ENCODE measurements at places on chromosomes 3 and 15. TPM values are rescaled to one million over a fixed set of nuclear protein-coding genes. Genes with fewer than 3 reads are reported as not detected.

Gene ADGRG7
- total RNA-seq, result not detected

Gene GRIP2
- not detected for total RNA-seq

Gene SLC15A2
- total RNA-seq, result 3.3 TPM

Gene CERS3
- 0.54 TPM for total RNA-seq

Gene SPG11
- 65.2 TPM for total RNA-seq

Gene RYR3
- 0.02 TPM for total RNA-seq

Gene TMEM212
- not detected for total RNA-seq

Gene GPR62
- not detected for total RNA-seq

Gene ALDH1A2
- not detected for total RNA-seq

Gene OXTR
- total RNA-seq, result 1.0 TPM

Gene CNTN4
- total RNA-seq, result not detected

- no peak for DNase-seq
Measured at GRCh38 chr3:94937980-94938379, 875.1 kb downstream of the NSUN3 start.

DNA sequence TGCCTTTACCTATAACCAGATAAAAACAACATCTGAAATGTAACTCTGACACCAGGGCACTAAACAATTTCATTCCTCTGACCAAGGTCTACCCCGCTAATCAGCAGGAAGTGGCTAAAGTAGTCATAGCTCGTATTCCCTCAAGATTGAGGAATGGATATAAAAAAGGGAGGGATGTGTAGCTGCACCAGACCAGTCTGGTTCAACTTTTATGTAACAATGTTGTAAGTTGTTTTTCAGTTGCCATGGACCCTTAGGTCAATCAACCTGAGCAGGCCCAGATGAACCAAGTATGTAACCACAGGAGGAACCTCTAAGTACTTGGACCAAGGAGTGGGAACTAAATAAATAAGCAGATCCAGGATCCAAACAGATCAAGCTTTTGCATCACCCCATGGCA lies 28.4 kb upstream of the IFT57 start:
- no peak for DNase-seq

- no peak for DNase-seq
Measured at GRCh38 chr3:183953471-183954070, 64.1 kb downstream of the ABCC5 start.

GRCh38 chr3:89955156-89955555 lies 847.7 kb downstream of the EPHA3 start:
- no peak for DNase-seq

DNA sequence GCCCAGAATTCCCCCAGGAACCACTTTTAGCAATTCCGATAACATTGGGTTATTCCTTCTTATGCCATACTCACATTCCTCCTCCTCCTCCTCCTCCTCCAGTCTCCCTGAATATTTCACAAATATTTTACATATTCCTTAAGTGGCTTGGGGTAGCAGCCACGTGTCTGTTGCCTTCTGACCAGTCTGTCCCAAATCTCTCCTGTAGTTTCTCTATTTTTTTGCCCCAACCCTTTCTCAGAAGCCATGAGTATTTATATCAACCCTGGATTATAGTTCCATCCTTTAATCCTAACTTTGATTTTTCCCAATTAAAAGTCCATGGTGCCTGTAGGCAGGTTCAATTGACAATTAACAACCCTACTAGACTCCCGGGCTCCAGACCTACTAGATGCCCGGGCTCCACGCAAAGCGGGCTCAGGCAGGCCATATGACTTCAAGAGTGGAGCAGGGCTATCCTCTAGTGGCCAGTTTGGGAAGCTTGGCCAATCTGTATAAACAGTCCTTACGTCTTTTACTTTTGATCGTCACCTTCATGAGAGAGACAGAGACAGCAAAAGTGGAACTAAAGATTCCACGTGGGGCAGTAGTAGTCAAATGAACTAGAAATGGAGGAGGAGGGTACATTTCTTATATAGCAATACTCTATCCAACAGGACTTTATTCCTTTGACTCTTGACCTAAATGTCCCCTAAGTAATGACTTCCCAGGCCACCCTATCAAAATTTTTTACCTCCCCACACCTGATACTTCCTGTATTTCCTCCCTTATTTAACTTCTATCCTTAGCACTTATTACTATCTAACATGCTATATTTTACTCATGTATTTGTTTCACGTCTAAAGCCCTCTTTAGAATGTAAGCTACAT lies 69.7 kb downstream of the USF3 start:
- no peak for DNase-seq

- no peak for DNase-seq
Measured at GRCh38 chr3:119527714-119528113, 29.4 kb downstream of the TIMMDC1 start.

DNA sequence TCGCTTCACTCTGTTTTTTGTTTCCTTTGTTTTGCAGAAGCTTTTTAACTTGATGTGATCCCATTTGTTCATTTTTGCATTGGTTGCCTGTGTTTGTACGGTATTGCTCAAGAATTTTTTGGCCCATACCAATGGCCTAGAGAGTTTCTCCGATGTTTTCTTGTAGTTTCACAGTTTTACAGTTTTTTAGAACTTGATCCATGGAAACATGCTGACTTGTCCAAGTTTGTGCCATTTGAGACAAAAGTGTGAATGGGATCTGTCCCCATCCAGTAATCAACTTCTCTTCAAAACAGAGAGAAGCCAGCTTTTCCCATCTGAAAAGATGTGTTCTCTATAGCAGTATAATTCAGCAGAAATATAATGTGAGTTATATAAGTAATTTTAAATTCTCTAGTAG lies 266.5 kb upstream of the LRTM1 start:
- no peak for DNase-seq

DNA sequence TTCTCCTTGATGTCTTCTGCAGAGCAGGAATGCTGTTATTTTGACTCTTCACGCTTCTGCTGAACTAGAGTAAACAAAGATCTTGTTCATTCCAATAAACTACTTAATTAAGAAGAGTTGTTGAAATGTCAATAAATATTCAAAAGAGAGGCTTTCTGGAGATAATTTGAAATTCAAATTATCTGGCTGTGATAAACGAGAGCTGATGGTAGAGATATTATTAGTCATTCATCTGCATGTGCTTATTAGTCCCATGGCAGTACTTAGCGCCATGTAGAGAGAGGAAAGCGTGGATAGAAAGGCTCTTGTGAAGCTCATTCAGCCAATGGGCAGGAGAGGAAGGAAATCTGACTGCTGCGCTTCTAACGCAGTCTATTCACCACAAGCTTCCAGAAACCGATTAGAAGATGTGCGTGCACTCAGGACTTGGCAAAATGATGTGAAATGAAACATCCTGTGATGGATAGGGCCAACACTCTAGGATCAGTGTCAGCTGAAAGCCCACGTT lies 251.1 kb downstream of the GABRB3 start:
- DNase-seq, result no peak

- no peak for DNase-seq
Measured at GRCh38 chr3:184512621-184513020, 49.0 kb upstream of the EPHB3 start.

GRCh38 chr3:139940622-139941021 lies 5.6 kb downstream of the CLSTN2 start:
- no peak for DNase-seq

DNA sequence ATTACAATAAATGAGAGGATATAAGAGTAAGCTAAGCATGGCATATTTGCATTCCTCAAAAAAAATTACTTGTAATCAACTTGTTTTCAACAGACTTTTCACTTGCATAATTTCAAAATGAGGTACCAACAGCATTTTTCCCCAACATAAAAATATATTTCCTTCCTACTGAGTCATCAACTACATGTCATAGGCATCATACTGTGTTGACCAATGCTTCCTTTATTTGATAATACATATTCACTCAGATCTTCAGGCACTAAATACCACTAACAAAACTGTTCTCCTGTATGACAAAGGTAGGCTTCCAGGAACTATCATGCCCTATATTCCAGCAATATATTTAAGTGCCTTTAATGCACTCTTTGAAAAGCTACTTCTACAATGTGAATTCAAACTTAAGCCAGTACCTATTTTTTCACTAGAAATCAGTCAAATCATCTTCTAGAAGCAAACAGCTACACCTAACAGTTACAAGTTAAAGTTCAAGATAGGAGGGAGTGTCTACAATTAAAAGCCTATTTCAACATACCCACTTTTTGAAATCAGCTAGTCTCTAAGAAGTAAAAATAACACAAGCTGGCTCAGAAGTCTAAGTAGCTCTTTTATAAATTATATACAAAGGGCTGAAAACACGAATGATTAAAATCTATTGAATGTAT lies 11.3 kb downstream of the ADAM10 start:
- no peak for DNase-seq

GRCh38 chr3:97108136-97108535 lies 293.7 kb downstream of the EPHA6 start:
- no peak for DNase-seq

DNA sequence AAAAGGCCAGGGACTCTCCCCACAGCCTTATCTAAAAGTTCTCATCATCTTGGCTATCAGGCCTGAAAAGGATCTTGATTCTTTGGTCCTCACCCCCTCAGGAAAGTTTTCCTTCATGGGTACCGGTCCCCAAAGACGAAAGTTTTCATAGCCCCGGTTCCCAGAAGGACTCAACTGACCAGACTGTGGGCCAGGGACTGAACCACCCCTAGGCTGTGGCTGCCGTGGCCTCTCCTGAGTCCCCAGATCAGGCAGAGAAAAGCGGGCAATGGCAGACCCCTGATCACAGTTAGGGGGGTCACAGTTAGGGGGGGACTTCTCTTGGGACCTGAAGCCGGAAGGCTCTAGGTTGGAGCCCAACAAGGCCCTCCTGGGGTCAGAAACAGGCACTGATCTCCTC lies 54.8 kb downstream of the LHFPL4 start:
- no peak for DNase-seq

DNA sequence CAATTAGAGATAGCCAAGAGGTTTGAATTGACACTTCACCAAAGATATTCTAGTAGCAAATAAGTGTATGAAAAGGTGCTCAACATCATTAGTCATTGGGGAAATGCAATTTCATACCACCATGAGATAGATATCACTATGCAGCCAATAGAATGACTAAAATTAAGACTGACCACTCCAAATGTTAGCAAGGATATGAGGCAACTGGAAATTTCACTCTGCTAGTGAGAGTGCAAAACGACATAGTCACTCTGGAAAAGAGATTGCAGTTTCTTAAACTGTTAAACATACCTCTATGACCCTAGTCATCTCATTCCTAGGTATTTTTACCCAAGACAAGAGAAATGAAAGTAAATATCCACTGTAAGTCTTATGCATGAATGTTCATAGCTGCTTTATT lies 27.6 kb upstream of the SLC6A11 start:
- no peak for DNase-seq

DNA sequence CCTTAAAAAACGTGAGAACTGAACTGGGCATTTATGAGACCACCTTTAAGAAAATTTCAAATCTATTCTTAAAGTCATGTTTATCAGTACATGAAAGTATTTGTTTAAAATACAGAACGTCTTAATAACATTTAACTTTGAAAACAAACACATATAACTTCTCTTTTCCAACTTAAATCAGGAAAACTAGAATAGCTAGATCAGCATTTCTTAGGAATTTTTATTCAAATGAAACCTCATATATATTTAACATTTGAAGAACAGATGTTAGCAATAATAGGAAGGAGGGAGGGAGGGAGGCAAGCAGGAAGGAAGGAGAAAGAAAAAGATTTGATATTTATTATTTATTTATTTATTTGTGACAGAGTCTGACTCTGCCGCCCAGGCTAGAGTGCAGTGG lies 120.2 kb downstream of the NR1I2 start:
- no peak for DNase-seq

DNA sequence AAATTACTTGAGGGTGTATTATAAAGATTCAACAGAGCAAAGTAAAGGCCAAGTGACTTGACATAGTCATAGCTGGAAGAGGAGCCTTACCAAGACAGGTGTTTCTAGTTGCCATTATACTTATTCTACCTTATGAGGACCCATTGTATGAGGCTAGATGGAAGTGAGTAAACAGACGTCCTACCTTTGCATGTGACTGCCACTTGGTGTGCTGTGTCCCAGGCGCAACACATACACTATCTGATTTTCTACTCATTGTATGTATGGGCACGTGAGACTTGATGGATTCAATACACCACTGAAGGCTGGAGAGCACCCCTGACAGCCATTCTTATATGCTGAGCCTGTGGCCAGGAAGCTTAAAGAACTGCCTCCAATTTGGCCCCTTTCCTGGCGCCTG lies 40.5 kb downstream of the BOC start:
- DNase-seq, result no peak

DNA sequence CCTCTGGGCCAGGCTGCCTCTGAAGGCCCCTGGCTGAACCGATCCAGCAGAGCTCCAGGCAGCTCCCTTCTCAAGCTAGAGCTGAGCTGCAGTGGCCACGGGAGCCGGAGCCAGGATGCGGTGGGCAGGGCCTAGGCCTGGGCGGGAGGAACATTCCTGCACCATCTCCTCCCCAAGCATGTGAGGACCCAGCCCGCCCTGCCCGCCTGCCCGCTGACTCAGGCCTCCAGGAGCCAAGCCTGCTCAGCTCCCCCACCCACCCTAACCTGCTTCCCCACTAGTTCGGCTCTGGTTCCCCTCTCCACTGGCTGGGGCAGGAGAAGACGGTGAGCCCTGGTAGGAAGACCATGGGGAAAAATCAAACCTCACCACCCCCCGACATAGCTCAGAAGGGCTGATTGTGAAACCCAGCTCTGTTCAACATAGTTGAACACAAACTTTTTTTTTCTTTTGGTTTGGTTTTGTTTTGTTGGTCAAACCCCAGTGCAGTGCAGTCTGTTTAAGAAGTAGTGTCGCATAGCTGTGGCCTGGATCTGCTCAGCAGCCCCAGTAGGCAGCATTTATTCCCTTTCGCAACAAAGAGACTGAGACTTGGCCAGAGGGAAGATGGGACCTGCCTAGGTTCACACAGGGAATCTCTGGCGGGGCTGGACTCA lies 13.5 kb downstream of the SNX33 start:
- no peak for DNase-seq

GRCh38 chr3:190911382-190911781 lies 48.9 kb upstream of the GMNC start:
- no peak for DNase-seq

DNA sequence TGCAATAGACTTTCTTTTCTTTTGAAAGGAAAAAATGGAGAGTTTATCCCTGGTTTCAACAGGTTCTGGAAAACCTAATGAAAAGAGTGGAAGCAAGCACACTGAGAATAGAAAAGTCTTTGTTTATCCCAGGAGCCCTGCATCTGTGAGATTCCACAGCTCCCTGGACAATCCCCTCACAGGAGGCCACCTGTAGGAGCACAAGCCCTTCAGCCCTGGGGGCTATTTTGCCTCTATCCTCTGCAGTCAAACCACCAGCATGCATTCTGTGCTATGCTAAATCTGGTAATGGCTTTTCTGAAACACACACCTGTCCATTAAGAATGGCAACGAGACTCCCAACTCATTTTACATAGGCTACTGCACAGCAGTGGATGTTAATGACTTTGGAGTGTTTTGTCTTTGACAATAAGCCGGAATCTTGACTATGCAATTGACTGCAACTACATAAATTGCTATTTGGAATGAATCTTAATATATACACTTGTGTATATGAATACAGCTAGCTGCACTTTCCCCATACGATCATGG lies 369.4 kb downstream of the NR2F2 start:
- DNase-seq, result no peak

- DNase-seq, result peak; percentile 56
Measured at GRCh38 chr15:60720493-60721256, 241.7 kb upstream of the ICE2 start.
